NCI-H187 (cell line): ENCODE measurements at places on chromosomes 1 and 21.

DNA sequence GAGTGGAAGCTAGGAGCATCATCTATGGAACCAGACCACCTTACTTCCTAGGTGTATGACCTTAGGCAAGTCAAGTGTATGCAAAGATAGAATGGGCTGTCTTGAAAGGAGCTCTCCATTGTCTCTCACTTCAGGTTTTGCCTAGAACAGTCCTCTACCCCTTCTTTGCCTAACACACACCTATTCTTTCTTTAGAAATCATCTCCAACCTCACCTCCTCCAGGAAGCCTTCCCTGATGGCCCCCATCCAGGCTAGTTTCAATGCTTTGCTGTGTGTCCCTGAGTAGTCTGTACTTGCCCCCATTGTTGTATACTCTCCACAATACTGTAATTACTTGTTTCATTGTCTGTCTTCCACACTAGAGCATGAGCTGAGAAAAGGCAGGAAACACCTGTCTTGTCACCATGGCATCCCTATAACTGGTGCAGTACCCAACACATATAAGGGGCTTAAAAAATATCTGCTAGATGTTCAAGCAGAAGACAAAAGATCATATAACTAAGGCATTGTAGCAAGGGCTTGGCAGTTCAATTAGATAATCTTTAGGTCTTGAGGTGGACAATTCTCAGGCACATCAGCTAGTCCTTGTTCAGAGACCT is 83.0 kb downstream of the RRAGC start:
- no peak for DNase-seq

DNA sequence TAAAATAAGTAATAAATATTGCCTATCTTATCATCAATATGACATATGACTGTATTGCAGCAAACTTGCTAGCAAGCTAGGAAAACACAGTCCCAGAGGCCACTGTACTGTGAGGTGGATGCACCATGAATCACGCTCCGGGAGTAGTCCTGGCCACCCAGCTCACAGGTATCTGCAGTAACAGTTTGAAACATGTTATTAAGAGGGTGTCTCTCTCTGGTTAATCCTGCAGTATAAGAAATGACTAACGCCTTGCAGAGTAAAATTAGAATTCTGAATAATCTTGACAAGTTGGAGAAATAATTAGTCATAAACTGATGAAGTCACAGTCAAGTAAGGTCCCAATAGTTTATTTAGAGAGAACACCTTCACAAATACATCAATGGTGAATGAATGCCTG is 34.0 kb upstream of the DPT start:
- no peak for DNase-seq

DNA sequence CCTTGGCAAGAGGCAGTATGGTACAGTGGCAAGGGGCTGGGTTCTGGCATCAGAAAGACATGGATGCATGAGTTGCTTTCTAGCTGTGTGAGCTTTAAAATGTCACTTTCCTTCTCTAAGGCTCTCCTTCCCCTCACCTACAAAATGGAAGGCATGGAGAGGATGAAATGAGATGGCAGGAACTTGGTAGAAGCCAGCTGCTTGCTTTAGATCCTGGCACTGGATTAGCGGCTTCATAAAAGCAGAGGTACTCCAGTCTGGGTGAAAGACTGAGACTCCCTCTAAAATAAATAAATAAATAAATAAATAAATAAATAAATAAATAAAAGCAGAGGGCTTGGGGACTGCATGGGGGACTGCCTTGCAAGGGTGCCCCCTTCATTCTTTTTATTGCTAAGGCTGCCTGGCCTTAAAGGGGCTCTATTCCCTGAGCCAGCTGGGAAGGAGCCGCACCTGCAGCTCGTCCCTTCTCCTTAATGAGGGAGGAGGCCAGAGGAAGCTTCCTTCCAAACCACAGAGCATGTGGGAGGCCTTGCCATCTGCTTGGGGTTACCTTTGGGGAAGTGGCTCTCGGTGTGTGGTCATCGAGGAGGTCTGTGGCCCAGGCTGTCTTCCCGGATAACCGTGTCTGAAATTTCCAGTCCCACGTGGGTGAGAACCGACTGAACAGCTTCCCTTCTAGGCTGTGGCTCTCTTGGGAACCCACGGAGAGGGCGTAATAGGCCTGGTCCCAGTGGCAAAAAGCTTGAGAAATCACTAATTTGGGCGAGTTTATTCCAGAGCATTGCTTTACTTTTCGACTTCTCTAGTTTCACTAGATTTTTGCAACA is 2.0 kb upstream of the ATP13A2 start:
- DNase-seq: no peak

GRCh38 chr1:174174461-174175329 is 15.4 kb downstream of the RABGAP1L start:
- no peak for DNase-seq

GRCh38 chr1:24984800-24985522 is 54.9 kb upstream of the RUNX3 start:
- DNase-seq: no peak

GRCh38 chr1:93123201-93123783 is 44.2 kb downstream of the MTF2 start:
- DNase-seq: no peak

GRCh38 chr1:185551008-185551407 is 183.2 kb upstream of the HMCN1 start:
- no peak for DNase-seq

DNA sequence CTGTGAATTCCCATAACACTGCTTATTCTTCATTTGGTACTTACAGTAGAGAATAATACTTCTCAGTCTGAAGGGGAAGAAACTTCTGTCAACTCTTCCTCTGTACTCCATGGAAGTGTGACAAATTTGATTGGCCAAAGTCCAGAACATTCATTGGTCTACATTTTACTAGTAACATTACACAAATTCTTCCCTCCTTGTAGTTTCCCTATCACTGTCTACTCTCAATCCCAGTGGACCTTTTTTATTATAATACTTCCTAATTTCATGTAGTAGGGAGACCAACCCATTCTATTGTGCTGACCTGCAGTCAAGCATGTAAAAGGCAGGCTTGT is 74.7 kb downstream of the ALG6 start:
- DNase-seq: no peak

DNA sequence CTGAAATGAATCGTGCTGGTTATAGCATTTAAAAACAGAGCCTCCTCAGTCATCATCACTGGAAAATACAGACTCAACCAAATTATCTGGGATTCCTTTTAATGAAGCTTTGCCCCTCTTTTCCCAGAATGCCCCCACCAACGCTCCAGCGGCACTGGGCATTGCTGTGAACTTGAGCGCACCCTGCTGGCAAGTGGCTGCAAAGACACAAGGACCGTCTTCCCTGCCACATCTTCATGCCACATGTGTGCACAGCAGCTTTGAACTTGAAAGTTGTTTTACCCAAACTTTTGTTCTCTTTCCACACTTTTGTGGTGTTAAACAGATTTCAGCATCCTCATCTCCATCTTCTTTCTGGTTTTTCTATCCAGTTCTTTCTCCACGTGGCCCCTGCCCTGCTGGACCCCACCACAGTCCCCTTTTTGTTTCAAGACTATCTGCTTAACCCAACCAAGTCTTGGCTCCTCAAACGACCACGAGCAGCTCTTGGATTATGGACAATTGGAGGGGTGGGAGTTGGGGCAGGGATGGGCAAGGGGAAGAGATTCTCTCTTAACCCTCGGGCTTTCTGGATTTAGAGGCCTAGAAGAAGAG is 12.8 kb upstream of the LMX1A start:
- DNase-seq: peak; percentile 19

DNA sequence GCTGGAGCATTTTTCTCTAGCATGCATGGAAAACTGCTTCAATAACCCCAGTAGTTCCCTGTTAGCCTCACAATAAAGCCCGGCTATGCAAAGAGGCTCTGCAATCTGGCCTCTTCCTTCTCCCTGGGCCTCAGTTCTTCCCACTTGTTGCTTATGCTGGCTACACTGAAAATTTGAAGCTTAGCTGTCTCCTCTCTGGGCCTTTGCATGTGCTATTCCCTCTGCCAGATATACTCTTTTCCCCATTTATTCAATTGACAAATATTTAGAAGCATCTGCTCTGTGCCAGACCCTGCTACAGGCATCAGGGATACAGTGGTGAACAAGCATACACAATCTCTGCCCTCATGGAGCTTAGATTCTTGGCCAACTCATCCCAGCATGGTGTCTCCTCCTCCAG is 15.3 kb downstream of the CRYBG2 start:
- DNase-seq: no peak

GRCh38 chr1:41933106-41933505 is 14.4 kb upstream of the HIVEP3 start:
- no peak for DNase-seq

DNA sequence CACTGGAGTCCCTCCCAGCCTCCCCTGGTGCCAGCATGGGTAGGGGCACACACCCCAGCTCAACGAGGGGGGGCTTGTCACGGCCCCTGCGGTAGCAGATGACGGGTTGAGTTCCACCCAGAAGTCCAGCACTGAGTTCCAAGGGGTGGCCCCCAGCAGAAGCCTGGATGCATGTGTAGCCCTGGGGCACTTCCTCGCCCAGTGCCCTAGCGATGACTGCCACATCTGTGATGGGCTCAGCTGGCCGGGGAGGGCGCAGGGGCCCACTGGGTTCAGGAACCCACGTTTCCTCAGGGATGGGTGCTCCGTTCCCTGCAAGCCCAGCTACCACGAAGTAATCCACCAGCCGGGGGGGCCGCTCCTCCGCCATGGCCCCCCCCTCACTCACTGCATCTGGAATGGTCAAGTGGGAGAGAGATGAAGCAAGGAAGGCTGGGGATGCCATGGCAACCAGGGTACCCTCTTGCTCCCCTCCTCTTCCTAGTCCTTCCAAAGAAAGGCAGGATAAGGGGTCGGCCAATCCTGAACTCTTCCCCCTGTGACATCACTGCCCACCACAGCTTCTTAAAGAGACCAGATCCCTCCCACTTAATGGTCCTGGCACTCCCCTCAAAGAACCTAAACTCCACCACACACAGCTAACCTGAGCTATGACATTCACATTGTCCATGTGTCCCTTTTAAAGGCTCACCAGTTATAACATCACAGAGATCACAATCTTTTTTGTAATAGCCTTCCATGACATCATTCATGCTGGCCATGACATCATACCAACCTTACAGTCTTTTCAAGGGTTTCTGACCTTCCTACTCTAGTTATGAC is 2.3 kb downstream of the DENND4B start:
- DNase-seq: no peak

GRCh38 chr1:42172381-42173133 is 8.0 kb upstream of the GUCA2A start:
- no peak for DNase-seq

DNA sequence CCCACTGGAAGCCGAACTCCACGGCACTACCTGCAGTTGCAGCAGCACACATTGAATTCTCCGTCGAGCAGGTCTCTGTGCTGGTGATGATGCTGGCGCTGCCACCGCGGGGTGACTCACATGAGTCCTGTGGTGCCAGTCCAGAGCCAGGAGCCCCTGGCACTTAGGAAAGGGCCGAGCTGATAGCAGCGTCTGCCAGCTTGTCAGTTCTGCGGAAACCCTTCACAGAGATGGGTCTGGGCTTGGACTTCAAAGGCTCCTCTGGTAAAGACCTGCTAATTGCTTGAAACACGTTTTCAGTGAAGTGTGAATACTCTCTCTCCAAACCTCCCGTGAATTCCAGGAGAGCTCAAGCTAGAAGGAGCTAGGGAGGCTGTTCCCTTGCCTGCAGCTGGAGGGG is 92.2 kb downstream of the GRIK3 start:
- DNase-seq: no peak

- DNase-seq: no peak
Measured at GRCh38 chr1:54882519-54882918, 4.5 kb downstream of the DHCR24 start.

GRCh38 chr1:43995984-43996732 is 4.8 kb downstream of the CCDC24 start:
- DNase-seq: no peak

GRCh38 chr1:10904396-10905358 is 107.8 kb upstream of the TARDBP start:
- no peak for DNase-seq

- DNase-seq: no peak
Measured at GRCh38 chr1:243294723-243295121, 38.9 kb downstream of the SDCCAG8 start.

- no peak for DNase-seq
Measured at GRCh38 chr21:38982096-38982495, 176.4 kb downstream of the ETS2 start.

GRCh38 chr1:29452463-29453230 is 216.3 kb downstream of the PTPRU start:
- no peak for DNase-seq

DNA sequence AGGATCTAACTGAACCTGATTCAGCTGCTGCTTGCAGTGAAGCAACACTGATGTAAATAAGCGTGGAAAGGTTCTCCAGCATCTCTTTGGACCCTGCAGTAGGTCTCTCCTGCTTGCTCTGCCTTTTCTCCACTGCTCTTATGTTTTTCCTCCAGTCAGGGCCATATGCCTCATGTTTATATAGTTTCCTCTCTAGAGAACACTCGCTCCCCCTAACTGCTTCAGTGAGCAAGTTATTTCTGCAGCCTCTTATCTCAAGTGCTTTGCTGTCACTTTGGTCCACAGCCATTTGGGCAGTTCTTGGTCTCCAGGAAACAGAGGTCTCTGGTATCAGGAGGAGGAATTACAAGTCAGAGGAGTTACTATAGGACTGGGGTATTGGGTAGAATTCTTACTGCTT is 5.3 kb downstream of the PRUNE1 start:
- peak; percentile 79 for DNase-seq

DNA sequence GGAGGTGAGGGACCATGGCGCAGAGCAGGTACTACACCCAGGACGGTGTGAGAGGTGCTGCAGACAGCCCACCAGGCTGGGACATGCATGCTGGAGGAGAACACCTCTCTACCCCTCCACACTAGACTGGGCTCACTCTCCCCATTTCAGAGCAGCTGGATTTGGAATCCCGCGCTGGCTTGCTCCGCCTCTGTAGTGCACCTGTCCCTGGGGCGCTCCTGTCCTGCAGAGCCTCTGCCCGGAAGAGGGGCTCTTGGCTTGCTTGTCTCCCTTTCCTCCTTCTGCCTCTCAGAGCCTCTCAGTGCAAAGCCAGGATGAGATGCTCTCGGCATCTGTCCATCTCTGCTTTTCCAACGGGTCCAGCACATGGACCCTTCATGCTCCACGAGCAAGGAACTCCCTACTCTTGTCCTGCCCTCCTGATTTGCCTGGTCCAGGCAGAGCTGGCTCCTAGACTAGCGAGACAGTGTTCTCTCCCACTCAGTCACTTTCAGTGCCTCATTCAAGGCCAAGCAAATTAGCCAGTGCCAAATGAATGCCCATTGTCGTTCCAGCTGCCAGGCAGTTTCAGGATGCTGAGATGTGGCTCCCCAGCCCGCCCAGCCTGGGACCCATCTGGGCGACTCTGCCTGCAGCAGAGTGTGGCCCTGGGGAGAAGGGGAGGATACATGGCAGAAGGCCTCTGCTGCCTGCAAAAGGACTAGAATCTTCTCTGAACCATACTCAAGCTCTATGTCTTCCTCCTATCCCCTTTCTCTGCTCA is 33.7 kb downstream of the CDCA8 start:
- no peak for DNase-seq

DNA sequence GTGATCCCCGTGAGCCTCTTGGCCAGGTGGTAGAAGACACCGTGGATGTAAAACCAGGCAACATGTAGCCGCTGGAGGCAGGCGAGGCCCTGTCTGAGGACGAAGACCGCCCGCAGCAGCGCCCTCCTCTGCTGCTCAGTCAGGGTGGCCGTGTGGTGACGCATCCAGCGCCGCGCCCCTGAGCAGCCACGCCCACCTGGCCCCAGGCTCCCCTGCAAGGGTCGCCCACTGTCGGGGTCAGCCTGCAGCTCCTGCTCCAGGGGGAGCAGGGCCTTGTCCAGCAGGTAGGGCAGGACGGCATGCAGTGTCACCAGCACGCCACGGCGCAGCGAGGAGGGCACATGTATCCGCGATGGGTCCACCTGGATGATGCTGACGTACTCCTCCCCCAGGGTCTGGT is 3.9 kb downstream of the PEX10 start:
- no peak for DNase-seq
